ENCODE measurements at places on chromosomes 6 and 20.

DNA sequence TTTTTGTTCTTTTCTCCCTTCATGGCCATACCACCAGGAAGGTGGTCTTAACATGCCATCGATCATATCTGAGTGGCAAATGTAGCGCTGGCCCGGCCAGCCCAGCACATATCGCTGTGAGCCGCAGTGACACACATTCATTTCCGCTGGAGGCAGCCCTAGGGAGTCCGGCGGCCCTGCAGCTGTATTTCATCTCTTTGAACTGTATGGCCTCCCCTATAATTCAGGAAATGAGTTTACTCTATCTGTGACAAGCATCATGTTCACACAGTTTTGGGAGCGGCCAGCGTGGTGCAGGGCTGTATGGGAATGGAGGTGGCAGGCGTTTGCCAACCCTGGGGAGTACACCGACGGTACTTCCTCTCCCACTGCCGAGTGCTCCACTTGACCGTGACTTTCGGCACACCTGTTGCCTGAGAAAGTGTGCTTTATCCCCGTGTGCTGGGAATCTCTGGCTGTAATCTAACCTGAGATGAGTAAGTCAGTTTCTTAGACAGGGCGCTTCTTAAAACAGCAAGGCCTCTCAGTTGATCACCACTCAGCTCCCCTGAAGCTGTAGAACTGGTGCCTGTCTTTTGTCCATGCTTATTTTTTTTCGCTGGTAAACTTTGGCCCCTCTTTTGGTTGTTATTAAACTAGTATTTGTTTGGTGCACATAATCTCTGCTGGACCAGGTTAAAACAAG lies 257.1 kb upstream of the TAB2 start:
- no peak for DNase-seq

DNA sequence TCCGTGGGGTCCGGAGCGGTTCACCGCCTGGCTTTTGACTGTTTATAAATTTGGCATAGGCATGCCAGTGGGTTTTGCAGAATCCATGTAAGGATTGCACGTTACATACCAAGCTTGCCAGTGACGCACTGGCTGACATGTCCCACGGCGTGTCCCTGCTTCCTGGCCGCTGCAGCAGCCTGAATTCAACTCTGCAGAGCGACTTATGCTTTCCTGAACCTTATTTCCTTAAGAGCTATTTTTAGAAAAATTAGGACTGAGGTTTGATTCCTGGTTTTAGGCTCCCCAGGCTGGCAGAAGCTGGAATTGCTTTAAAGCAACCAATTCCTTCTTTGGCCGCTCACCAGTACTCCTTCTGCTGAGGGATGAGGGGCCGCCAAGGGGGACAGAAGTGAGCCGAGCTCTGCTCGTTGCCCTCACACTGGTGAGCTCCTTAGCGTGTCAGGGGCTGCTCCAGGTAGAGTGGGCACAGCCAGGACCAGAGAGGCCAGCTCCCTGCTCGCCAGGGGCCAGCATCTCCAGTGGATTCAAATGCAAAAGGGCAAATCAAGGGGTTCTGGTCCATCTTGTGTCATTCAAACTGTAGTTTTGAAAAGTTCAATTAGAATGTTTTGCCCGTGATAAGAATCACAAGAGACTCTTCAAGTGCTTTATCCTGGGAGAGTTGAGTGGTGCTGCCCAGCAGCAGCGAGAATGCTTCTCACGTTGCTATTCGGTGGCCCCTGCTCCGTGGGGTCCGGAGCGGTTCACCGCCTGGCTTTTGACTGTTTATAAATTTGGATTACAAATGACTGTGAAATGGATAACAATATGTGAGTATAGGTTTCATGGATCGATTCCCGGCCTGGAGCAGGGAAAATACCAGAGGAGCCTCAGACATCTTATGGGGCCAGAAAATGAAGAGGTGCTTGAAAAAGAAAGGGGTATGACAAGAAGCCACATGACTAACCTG lies 17.5 kb upstream of the IRF4 start:
- peak; percentile 10 for DNase-seq

GRCh38 chr6:163876391-163876790 lies 461.9 kb downstream of the QKI start:
- DNase-seq = no peak

- peak; percentile 5 for DNase-seq
These were observed 53.6 kb downstream of the CDC40 start for GRCh38 chr6:110233770-110234374.

DNA sequence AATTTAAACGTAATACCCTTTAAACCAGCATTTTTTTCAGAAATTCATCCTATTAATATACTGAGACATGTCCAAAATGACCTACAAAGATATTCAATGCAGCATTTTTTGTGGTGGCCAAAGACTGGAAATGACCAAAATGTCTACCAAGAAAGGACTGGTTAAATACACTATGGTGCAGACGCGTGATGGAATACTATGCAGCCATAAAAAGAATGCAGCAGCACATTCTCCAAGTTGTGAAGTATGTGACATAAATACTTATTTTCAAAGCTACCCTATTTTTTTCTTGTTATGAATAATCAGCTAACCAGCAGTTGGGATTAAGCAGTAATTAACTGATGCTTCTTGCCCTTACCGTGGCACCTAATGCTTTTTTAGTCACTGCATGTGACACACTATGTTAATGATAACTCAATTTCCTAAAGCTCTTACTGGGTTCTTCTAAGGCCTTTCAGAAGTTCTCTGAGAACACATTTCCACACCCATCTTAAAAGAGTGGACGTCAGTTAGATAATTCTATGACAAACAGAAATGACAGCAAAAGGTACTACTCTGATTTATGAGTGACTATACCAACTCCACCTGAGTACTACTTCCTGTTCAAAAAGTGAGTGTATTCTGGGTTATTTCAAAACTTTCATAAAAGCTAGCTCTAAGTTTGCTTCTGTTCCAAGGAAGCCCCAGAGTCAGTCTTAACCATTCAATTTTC lies 24.9 kb downstream of the TTI1 start:
- DNase-seq = no peak

- DNase-seq = no peak
These were observed 391.8 kb downstream of the CDC5L start for GRCh38 chr6:44779130-44779826.

DNA sequence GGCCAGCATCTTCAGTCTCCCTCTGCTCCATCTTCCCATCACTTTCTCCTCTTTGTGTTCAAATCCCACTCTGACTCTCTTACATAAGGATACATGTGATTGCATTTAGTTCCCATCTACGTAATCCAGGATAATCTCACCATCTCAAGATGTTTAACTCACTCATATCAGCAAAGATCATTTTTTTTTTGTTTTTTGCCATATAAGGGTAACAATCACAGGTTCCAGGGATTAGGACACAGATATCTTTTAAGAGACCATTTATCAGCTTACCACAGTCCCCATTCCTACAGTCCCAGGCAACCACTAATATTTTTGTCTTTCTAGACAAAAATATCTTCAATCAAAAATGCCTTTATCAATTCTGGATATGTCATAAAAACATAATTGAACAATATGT lies 3.2 kb upstream of the TREML2 start:
- no peak for DNase-seq

- DNase-seq = no peak
These were observed 6.5 kb downstream of the PEDS1 start for GRCh38 chr20:50146732-50147662.

DNA sequence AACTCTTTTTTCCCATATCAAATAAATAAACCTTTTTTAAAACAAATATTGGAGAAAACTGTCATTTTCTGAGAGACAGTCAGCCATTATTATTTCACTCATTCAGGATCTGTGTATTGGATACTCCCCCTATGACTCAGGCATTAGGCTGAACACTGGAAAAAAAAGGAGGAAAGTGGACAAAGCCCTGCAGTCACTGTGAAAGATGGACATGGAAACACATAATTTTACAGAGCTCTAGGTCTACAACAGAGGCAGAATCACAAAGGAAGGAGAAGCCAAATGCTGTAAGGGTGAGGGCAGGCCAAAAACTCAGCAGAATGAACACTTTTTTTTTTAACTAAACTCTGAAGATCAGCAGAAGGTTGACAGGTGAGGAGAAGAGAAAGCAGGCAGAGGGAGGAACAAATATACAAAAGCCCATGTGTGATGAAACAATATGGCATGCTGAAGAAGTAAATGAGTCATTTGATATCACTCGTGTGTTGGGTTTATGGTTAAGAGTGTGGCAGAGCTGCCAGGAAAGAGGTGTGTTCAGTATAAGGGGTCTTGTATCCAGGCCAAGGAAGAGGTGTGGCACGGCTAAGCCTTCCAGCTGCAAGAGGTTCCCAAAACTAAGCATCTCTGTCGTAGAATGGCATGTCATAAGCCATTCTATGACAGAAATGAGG lies 39.1 kb downstream of the EPB41L2 start:
- peak; percentile 38 for DNase-seq

DNA sequence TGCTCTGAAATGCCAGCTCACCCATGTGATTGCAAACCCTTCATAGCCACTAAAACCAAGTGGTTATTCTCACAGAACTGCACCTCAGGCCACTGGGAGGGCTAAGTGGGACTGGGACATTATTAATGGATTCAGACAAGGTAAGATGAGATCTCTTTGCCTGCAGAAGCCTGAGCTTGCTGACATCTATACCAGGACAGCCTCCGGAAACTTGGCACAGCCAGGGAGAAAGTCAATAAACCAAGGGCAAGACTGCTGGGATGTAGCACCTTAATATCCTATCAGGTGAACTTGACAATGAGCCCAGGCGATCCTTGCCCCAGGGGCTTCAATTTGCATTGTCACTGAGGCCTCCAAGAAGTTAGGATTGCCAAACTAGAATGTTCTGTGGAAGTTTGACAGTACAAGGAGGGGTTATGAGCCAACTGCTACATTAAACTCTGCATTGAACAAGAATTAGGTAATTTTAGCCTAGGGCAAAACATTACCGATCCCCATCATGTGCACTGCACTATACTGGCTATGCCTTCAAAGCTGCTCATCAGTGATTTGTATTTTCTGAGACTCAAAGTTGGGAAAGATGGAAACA lies 60.1 kb upstream of the RALGAPA2 start:
- DNase-seq = no peak
